A172 (cell line): ENCODE measurements at places on chromosomes 3 and 15. TPM values are rescaled to one million over a fixed set of nuclear protein-coding genes. Genes with fewer than 3 reads are reported as not detected.

Gene TBC1D23
- 49.8 and 57.0 TPM in 2 replicates for total RNA-seq

Gene FYCO1
- 6.3 and 7.3 TPM in 2 replicates for total RNA-seq

Gene LDHAL6B
- not detected in 2 replicates for total RNA-seq

Gene ST8SIA2
- total RNA-seq: 0.69 TPM in 1 of 2 replicates, not detected in the other

Gene ZCWPW2
- not detected in 2 replicates for total RNA-seq

Gene TNNC1
- total RNA-seq: 16.5 and 36.6 TPM in 2 replicates

Gene ITIH3
- 2.2 and 3.1 TPM in 2 replicates for total RNA-seq

Gene TOP2B
- total RNA-seq: 131 and 152 TPM in 2 replicates

Gene NME9
- total RNA-seq: not detected in 2 replicates

GRCh38 chr3:9649791-9650521 is 651 bp downstream of the MTMR14 start:
- DNase-seq: no peak

GRCh38 chr15:48898032-48898431 is 20.1 kb downstream of the EID1 start:
- no peak for DNase-seq

- no peak for DNase-seq
Observed at GRCh38 chr3:143220741-143221140, 101.2 kb downstream of the CHST2 start.

- no peak for DNase-seq
Observed at GRCh38 chr3:43998370-43998835, 243.3 kb upstream of the TOPAZ1 start.

- no peak for DNase-seq
Observed at GRCh38 chr3:63585927-63586326, 66.5 kb upstream of the SNTN start.
